ENCODE measurements at places on chromosomes 7 and 10.

GRCh38 chr7:3245077-3245476 lies 56.0 kb upstream of the SDK1 start:
- DNase-seq = no peak

- DNase-seq = peak; percentile 20
Observed at GRCh38 chr7:92837000-92837749, 802 bp upstream of the CDK6 start.

GRCh38 chr7:101576998-101577397 lies 52.1 kb downstream of the MYL10 start:
- DNase-seq = no peak

DNA sequence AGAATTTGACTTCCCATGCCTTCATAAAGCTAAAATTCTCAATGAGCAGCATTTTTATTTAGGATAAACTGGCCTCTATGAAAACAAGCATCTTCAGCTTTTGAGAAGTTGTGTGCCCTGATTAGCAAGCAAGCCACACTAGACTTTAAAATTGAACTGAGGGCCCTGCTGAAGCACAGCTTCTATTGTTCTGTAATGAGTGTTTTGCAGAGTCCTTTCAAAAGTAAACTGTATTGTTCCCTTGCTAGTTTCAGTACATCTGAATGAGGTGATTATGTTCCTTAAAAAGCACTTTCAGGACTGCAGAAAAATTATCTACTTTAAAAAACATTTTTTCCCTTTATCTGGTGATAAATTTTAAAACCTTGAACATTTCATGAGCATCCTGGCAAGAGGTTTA lies 113.3 kb upstream of the PRPS1L1 start:
- no peak for DNase-seq

- no peak for DNase-seq
Observed at GRCh38 chr7:71896535-71896934, 515.6 kb downstream of the CALN1 start.

GRCh38 chr10:60828489-60828852 lies 50.2 kb downstream of the CDK1 start:
- DNase-seq = no peak

GRCh38 chr7:30804078-30804661 lies 33.0 kb downstream of the MINDY4 start:
- no peak for DNase-seq

GRCh38 chr7:99365318-99366141 lies 9.0 kb upstream of the ARPC1B start:
- DNase-seq = peak; percentile 74

DNA sequence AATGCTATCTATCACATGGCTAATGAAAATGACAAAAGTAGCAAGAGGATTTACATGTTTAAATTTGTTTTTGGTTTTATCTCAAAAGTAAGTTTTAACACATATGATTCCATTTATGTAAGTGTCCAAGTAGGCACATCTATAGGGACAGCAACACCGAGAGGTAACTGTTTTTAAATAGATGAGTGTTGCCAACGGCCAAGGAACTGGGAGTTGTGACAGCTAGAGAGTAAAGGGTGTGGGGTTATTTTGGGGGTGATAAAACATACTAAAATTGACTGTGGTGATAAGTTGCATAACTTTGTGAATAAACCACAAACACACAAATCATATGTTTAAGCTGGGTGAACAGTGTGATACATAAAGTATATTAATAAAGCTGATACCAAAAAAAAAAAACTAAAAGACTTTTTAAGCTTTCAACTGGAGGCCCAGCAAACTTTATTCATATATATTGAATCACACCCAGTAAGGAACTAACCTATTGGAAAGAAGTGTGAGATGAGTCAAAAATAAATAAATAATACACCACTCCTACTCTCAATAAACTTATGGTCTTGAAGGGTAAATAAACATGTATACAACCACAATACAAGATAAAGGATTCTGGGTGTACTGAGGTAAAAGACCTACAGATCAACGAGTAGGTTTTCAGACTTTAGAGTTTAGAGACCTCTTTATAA lies 33.0 kb downstream of the LRRC72 start:
- DNase-seq = no peak

DNA sequence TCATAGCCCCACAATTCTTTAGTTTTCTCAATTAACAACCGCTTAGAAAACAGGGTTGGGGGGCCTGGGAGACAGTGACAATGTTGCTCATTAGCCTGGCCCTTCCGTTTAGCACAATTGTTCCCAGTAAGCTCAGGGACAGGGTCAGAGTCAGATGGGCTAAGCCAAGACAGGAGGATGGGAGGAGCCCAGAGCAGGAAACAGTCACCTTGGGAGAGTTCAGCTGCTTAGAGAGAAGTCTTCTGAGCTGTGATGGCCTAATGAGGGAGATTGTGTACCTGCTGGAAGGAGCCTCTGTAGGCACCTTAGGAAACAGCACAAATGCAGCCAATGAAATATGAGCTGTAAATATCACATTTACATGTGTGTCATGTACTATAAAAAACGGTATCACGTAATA lies 35.9 kb downstream of the SVOPL start:
- DNase-seq = no peak

DNA sequence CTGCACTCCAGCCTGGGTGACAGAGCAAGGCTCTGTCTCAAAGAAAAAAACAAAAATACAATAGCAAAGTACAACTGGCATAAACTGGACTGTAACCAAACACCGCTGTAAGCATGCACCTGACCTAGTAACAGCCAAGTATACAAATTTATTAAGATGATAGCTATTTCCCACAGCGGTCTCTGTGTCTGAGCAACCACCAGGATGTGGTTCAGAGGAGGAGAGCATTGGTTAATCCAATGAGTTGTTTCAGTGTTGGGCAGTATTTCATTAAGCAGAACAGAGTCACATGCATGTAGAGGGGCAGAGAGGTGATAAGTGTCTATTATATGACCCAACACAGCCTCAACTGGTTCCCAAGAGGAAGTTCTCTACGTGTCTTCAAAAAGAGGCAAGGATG lies 4.0 kb downstream of the SLC16A12 start:
- no peak for DNase-seq

DNA sequence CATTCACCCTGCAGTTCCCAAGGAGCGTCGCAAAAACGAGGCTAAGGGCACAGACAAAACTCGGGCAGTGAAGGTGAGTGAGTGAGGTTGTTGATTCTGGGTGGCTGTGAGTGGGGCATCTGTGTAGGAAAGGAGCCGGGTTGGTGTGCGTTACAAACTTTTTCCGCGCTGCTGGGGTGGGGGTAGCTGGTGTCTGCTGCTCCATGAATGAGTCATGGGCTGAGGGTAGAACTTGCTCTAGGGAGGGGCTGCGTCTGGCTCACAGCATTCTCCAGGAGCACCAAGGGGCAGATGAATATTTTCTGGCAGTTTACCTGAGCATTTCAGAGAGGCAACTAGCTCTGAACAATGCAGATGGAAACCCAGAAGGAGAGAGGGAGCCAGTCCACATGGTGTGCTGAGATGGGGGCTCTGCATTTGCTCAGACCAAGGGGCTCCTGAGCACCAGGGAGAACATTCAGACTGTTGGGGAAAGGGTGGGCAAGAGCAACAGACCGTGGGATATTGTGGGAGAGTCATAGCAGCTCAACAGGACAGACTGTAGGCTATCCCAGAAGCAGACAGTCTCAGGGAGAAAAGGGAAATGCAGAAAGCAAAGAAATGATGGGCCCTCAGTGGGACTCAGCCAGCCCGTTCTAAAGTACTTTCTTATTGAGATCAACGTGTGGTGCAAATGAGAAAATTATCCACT lies 18.8 kb downstream of the NOBOX start:
- no peak for DNase-seq

DNA sequence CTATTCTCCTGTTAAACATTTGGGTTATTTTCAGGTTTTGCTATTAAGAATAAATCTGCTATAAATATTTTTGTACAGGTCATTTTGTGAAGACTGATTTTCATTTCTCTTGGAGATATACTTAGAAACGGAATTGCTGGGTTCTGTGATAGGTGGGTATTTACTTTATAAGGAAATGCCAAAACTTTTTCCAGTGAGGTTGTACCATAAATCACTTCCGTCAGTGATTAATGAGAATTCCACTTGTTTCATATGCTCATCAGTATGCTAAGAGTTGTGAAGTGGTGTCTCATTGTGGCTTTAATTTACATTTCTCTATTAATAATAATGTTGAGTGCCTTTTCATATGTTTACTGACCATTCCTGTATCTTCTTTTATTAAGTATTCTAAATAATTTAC lies 84.0 kb upstream of the KLF14 start:
- DNase-seq = no peak

GRCh38 chr7:106999023-106999422 lies 45.5 kb upstream of the PRKAR2B start:
- no peak for DNase-seq

DNA sequence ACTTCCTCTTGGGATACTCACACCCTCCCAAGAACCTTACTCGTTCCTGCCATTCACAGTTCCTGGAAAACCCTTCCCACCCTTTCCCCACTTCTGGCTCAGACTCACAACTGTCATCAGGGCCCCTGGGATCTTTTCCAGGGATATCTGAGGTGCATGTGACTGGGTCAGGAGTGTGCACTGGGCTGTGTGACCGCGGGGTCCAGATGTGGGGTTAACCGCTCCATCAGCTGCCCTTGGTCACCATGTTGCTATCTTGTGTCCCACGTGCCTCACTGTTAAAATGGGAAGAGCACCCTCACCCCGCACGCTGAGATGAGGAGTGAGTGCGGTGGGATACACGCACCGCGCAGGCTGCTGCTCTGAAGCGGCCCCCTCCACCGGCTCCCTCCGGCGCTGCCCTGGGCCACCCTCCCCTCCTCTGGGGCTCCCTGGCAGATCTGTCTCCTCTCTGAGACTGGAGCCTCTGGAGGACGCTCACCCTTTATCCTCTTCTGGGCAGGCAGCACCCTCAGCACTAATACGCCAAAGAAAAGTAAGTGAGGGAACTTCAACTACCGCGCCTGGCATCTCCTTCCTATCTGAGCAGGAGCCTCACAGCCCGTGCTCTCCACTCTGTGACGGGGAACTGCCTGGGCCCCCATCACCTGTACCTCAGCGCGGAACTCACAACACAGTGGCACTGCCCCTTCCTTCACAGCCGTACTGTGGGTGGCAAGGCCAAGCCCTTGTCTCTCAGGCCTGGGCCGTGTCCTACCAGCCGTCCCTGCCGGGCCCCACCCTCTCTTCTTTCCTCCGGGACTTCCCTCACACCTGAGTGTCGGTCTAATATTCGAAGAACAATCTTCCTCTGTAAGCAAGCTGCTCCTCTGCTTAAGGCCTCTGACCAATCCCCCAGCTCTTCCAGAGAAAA lies 15.6 kb downstream of the COBL start:
- DNase-seq = no peak

DNA sequence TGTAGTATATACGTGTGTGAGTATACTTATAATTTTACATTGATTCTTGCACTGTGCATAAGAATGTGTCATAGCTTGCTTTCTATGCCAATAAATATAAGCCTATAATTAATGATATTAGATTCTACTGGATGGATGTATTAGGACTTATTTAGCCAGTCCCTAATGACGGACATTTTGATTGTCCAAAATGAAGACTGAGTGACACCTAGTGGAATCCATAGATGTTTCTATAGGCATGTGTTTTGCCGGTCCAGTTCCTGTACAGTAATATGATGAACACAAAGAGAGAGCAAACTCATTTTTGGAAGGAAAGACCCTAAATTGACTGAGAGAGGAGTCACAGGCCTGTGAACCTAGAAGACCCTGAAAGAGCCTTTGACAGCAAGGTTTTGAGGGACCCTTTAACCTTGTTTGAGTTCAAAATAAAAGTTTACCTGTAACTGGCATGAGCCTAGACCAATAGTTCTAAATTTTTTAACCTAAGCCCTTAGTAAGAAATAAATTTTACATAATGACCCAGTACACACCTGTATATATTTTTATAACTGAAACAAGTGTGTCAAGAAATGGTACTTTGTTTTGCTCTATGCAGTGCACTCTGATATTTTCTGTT lies 42.4 kb upstream of the AGBL3 start:
- no peak for DNase-seq

DNA sequence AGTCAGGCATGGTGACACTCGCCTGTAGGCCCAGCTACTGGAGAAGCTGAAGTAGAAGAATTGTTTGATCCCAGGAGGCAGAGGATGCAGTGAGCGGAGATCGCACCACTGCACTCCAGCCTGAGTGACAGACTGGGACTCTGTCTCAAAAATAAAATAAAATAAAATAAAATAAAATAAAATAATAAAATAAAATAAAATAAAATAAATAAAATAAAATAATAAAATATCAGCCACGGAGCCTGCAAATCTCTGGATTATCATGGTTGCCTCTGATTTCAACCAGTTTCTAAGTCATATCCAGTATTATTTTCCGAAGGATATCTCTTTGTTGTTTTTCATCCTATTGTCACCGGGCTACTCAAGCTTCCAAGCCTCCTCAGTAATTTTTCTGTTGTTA lies 51.7 kb upstream of the FZD8 start:
- no peak for DNase-seq

- no peak for DNase-seq
Observed at GRCh38 chr10:42637142-42637541, 1.2 kb downstream of the ZNF33B start.

GRCh38 chr7:51314726-51315125 lies 1.9 kb downstream of the COBL start:
- DNase-seq = no peak

DNA sequence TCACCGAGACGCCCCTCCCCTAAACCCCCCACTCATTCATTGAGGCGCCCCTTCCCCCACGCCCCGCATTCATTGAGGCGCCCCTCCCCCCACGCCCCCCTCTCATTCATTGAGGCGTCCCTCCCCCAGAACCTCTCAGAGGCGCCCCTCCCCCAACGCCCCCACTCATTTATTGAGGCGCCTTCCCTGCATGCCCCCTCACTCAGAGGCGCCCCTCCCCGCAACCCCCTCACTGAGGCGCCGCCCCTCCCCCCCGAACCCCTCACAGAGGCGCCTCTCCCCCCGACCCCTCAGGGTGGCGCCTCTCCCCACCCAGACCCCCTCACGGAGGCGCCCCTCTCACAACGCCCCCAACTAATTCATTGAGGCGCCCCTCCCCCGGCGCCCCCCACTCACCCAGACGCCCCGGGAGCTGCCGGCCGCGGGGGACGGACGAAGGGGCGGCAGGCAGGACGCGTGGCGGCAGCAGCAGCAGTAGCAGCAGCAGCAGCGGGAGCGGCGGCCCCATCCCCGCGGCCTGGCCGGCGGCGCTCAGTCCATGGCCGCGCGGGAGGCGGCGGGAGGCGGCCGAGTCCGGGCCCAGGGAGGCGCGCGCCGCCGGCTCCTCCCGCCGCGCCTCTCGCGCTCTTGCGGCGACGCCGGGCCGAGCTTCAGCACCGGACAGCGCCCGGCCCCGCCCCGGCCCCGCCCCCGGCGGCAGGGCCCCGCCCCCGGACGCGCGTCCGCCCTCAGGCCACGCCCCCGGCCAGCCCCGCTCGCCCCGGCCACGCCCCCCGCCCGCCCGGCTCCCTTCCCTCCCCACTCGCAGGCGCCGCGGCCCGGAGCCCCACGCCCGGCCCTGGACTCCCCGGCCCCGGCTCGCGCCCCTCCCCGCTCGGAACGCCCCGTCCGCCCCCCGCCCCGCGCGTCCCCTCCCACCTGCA lies at the start of gene PTPRN2:
Gene PTPRN2, minus strand, starts transcription at position 662 of the 923 bp plus-strand sequence.
- DNase-seq = peak; percentile 56
